Stomach (tissue), 19 donors: ENCODE measurements at places on chromosomes 13 and 19. TPM values are rescaled to one million over a fixed set of nuclear protein-coding genes. Genes with fewer than 3 reads are reported as not detected.

- DNase-seq, result peak; percentile 47
- H3K36me3 ChIP-seq, result no peaks in the 10 kb centered on the region
- H3K27ac ChIP-seq, result no peak overlapping the region
- H3K4me1 ChIP-seq, result peaks cover 5% of the 10 kb centered on the region
- H3K27me3 ChIP-seq, result peaks cover 4% of the 10 kb centered on the region
Observed at GRCh38 chr19:58538257-58539168, 5.4 kb upstream of the TRIM28 start.

Gene SEMA6B
- polyA plus RNA-seq, result 2.1 TPM

DNA sequence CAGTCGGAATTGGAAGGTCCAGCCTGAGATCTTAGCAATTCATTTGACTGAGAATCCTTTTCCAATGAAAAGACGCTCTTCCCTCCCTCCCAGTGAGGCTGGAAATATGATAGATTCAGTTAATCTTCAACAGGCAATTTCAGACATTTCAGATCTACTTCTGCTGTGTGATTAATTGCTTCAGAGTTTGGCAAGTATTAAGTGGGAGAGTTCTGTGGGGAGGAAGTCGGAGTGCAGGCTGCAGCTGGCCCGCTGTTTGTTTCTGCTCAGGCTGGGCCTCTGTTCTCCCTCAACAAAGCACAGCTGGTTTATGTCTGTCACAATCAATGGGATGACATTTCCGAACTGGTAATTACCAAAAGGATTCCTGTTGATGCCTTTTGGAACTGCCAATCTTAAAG is 178.2 kb downstream of the NDFIP2 start:
- no peak overlapping the region for H3K4me3 ChIP-seq
- DNase-seq, result no peak
- H3K36me3 ChIP-seq, result no peaks in the 10 kb centered on the region
- no peak overlapping the region for H3K27ac ChIP-seq
- no peaks in the 10 kb centered on the region for H3K4me1 ChIP-seq

Gene PSG1
- not detected for polyA plus RNA-seq

- no peak overlapping the region for H3K27ac ChIP-seq
- no peaks in the 10 kb centered on the region for H3K4me1 ChIP-seq
- H3K36me3 ChIP-seq, result no peaks in the 10 kb centered on the region
- H3K4me3 ChIP-seq, result no peak overlapping the region
- no peak for DNase-seq
Observed at GRCh38 chr19:35375505-35376307, 4.8 kb downstream of the GPR42 start.

- no peaks in the 10 kb centered on the region for H3K27me3 ChIP-seq
- no peaks in the 10 kb centered on the region for H3K4me1 ChIP-seq
- no peak overlapping the region for H3K27ac ChIP-seq
- H3K36me3 ChIP-seq, result no peaks in the 10 kb centered on the region
- H3K4me3 ChIP-seq, result no peak overlapping the region
Observed at GRCh38 chr13:94065741-94066140, 413.7 kb downstream of the DCT start.

DNA sequence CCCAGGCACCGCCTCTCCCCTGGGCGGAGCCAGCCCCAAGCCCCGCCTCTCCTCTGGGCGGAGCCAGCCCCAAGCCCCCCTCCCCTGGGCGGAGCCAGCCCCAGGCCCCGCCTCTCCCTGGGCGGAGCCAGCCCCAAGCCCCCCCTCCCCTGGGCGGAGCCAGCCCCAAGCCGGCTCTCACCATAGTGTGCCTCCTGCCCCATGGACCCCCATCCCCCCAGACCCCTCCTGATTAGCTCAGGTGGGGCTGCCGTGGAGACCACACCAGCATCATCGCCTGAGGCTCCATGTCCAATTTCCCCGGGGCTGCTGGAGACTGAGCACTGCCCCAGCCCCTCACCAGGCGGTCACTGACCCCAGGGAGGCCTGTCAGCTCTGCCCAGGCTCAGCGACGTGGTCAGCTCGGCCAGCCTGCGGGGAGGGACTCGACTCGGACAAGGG is 4.2 kb upstream of the MADCAM1 start:
- H3K36me3 ChIP-seq, result no peaks in the 10 kb centered on the region
- H3K27me3 ChIP-seq, result peaks cover 20% of the 10 kb centered on the region
- peak; percentile 30 for DNase-seq
- H3K27ac ChIP-seq, result no peak overlapping the region
- no peak overlapping the region for H3K4me3 ChIP-seq

GRCh38 chr13:64090311-64090710 is 2674.7 kb upstream of the PCDH20 start:
- no peak overlapping the region for H3K27ac ChIP-seq
- no peaks in the 10 kb centered on the region for H3K4me1 ChIP-seq
- no peaks in the 10 kb centered on the region for H3K36me3 ChIP-seq
- DNase-seq, result no peak
- no peak overlapping the region for H3K4me3 ChIP-seq

Gene RGL3
- 41.2 TPM for polyA plus RNA-seq

Gene LHB
- polyA plus RNA-seq, result 40.3 TPM

- no peak overlapping the region for H3K4me3 ChIP-seq
- H3K27ac ChIP-seq, result no peak overlapping the region
- no peak for DNase-seq
- no peaks in the 10 kb centered on the region for H3K4me1 ChIP-seq
- no peaks in the 10 kb centered on the region for H3K36me3 ChIP-seq
Observed at GRCh38 chr13:59510386-59510785, 653.3 kb downstream of the DIAPH3 start.

DNA sequence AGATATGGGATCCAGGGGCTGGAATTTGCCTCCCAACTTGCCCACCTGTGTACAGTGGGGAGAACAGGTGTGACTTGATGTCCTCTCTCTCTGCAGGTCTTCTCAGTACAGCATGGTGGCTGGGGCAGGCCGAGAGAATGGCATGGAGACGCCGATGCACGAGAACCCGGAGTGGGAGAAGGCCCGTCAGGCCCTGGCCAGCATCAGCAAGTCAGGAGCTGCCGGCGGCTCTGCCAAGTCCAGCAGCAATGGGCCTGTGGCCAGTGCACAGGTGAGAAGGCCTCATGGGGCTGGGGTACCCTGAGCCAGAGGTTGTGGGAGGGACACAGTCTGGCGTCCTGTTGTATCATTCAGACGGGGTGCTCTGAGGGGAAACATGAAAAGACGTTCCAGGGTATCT is 3.0 kb downstream of the LENG8 start:
- peaks cover 57% of the 10 kb centered on the region for H3K36me3 ChIP-seq
- peaks cover 57% of the 10 kb centered on the region for H3K4me1 ChIP-seq
- H3K27ac ChIP-seq, result peak overlapping the region; percentile 49
- H3K27me3 ChIP-seq, result no peaks in the 10 kb centered on the region

- peak overlapping the region; percentile 72 for H3K27ac ChIP-seq
- no peaks in the 10 kb centered on the region for H3K27me3 ChIP-seq
- H3K4me1 ChIP-seq, result peaks cover 38% of the 10 kb centered on the region
- peak; percentile 73 for DNase-seq
- H3K4me3 ChIP-seq, result no peak overlapping the region
- peaks cover 36% of the 10 kb centered on the region for H3K36me3 ChIP-seq
Observed at GRCh38 chr19:42246143-42246921, 3.9 kb upstream of the GSK3A start.

Gene CGB7
- not detected for polyA plus RNA-seq

DNA sequence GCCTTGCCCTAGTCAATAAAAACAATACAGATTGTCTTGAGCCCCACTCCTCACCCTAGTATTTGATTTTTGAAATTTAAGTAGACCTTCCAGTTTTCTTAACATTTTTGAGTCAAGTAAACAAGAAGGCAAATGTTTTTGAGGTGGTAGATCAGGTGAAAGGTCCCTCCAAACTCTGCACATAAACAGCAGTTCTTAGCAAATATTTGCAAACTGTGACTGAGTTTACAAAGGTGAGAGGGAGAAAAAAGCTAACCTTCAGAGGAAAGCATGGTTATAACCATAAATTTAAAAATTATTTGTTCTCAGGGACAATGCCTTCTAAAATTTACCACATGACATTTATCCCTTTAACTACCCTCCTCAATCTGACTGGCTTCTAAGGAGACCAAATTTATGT is 84.6 kb upstream of the PCDH17 start:
- no peak overlapping the region for H3K4me3 ChIP-seq
- H3K4me1 ChIP-seq, result no peaks in the 10 kb centered on the region
- no peaks in the 10 kb centered on the region for H3K27me3 ChIP-seq
- H3K27ac ChIP-seq, result no peak overlapping the region

- no peaks in the 10 kb centered on the region for H3K36me3 ChIP-seq
- H3K4me3 ChIP-seq, result no peak overlapping the region
- H3K4me1 ChIP-seq, result no peaks in the 10 kb centered on the region
- DNase-seq, result no peak
Observed at GRCh38 chr13:53338760-53339159, 310.1 kb downstream of the OLFM4 start.

- H3K4me3 ChIP-seq, result no peak overlapping the region
- no peaks in the 10 kb centered on the region for H3K27me3 ChIP-seq
- H3K4me1 ChIP-seq, result no peaks in the 10 kb centered on the region
- DNase-seq, result no peak
- H3K36me3 ChIP-seq, result no peaks in the 10 kb centered on the region
Observed at GRCh38 chr13:93233997-93234416, 7.4 kb downstream of the GPC6 start.

Gene SYCN
- polyA plus RNA-seq, result 1.9 TPM

GRCh38 chr19:3336680-3337523 is 29.5 kb upstream of the NFIC start:
- H3K4me1 ChIP-seq, result peaks cover 44% of the 10 kb centered on the region
- no peaks in the 10 kb centered on the region for H3K27me3 ChIP-seq
- peak; percentile 97 for DNase-seq
- H3K4me3 ChIP-seq, result no peak overlapping the region

Gene SMAD9
- polyA plus RNA-seq, result 1.6 TPM

- no peaks in the 10 kb centered on the region for H3K27me3 ChIP-seq
- DNase-seq, result no peak
- no peaks in the 10 kb centered on the region for H3K4me1 ChIP-seq
- H3K36me3 ChIP-seq, result no peaks in the 10 kb centered on the region
Observed at GRCh38 chr13:28322256-28322905, 172.5 kb downstream of the FLT1 start.

GRCh38 chr13:26184791-26185250 is 37.3 kb downstream of the RNF6 start:
- no peak overlapping the region for H3K27ac ChIP-seq
- H3K27me3 ChIP-seq, result no peaks in the 10 kb centered on the region
- no peak overlapping the region for H3K4me3 ChIP-seq
- no peaks in the 10 kb centered on the region for H3K36me3 ChIP-seq

Gene TNFAIP8L1
- 5.4 TPM for polyA plus RNA-seq

DNA sequence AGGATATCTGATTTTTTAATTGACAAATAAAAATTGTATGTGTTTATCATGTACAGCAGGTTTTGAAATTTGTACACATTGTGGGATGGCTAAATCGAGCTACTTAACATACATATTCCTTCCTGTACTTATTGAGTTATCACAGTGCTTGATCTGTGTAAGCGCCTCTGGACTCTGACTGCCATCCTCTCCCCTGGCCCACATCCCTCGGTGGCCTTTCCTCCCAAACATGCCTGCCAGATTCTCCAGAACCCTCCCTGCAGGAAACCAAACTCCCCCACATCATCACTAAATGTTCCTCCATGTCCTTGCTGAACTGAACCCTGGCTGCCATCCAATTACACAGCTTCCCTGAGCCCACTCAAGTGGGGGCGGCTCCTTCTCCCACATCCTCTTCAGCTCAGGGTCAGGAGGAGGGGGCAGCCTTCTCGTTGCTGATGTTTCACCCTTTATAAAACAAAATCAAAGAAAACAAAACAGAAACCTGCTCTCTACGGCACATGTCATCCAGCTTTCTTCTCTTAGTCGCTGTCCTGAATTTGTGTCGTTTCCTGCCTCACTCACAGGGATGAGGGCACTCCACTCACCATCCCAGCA is 97.1 kb upstream of the SPATA13 start:
- H3K4me3 ChIP-seq, result no peak overlapping the region
- H3K27me3 ChIP-seq, result no peaks in the 10 kb centered on the region
- H3K27ac ChIP-seq, result no peak overlapping the region

DNA sequence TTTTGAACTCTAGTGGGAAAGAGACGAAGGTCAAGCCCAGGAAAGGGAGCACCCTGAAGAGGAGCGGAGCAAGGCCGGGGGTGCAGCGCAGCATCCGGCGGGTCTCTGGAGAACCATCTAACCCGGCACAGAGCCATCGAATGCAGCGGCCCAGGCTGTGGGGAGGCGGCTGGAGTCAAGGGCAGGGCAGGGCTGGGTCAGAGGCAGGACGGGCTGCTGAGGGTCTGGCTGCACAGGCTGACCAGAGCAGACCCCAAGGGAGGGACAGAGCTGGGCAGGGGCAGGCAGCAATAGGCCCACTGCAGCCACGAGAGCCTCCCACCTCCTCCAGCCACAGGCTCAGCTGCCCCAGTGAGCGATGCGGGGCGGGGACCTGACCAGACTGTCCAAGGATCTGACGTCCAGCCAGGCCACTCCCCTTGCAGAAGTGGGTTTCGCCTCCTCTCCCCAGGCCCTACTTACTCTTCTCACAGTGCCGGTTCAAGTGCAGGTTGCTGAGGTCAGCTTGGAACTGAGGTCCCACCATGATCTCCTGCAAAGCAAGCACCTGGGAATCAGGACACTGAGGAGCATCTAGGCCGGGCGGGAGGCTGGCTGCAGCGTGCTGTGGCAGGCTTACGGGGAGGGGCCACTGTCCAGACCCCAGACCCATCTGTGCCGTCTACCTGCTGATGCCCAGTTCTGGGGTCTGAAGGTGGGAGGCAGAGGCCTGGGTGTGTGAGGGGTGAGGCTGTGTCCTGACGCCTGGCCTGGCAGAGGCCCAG is 19.2 kb downstream of the MIER2 start:
- H3K4me1 ChIP-seq, result no peaks in the 10 kb centered on the region
- no peak for DNase-seq
- H3K27ac ChIP-seq, result no peak overlapping the region

DNA sequence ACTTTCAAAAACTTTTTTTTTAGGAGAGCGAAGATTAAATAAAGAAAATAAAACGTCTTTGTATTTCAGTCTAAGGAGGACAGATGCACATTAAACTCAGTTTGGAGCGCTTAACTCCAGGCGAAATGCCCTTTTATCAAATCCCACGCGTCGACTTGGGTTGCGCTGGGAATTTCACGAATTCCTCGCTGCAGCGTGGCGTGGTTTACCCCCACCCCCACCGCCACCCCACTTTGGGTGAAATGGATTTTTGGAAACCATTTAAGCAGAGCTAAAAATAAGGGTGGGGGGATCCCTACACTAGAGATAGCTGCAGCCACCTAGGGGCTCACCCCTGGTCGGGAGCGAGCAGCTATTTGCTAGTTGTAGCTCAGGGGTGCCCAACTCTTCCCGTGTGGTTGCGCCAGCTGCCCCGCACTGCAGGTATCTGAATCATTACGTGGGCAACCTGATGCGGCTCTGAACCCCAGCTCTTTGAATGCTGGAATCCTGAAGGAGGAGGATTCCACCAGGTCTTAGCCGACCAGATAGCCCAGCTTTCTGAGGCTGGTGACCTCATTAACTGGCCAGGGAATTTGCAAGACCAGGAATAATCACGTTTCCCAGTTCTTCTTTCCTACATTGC is 6.5 kb upstream of the TSHZ3 start:
- DNase-seq, result no peak
- H3K36me3 ChIP-seq, result no peaks in the 10 kb centered on the region
- H3K27ac ChIP-seq, result no peak overlapping the region
- no peak overlapping the region for H3K4me3 ChIP-seq
- H3K27me3 ChIP-seq, result peaks cover 65% of the 10 kb centered on the region

DNA sequence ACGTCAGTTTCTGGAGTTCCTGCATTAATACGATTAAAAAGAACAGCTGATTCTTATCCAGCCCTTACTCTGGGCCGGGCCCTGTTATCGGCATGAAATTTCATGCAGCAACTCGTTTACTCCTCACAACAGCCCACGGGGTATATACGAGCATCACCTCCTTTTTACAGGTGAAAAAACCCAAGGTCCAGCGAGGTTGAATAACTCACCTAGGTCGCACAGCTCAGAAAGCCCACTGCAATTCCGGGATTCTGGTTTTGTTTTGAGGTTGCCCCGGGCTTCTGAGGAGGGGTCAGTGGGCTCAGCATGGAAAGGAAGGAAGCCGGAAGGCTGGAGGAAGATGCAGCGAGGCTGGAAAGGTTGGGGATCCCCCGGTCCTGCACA is 577 bp upstream of the ACP7 start:
- no peaks in the 10 kb centered on the region for H3K36me3 ChIP-seq
- no peak overlapping the region for H3K27ac ChIP-seq
- H3K27me3 ChIP-seq, result peaks cover 10% of the 10 kb centered on the region
